ENCODE measurements at places on chromosomes 5 and 9. TPM values are rescaled to one million over a fixed set of nuclear protein-coding genes. Genes with fewer than 3 reads are reported as not detected.

DNA sequence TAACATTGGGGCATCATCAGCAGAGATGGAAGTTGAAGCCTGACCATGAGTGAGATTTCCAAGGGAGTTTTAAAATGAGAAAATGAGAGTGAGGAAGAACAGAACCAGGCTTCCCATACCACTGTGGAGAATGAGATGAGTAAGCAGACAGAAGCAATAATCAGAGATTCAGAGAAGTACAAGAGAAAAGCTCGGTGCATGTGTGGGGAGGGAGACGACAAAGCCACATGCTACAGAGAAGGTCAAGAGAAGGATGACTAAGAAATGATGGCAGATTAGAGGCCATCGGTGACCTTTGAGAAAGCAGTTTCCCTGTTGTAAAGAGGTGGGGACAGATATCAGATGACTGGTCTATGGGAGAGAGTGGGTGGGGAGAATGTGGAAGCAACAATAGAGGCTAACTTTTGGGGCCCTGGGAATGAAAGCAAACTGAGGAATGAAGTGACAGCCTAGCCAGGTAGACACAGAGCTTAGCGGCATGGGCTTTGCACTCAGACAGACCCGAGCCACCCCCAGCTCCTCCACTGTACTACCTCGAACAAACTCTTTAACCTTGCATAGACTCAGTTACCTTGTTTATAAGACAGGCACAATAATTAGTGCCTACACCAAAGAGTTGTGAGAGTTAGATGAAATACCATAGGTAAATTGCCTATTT is 207.7 kb downstream of the PIK3R1 start:
- H3K27me3 ChIP-seq: peaks cover 9% of the 10 kb centered on the region
- H3K36me3 ChIP-seq: no peaks in the 10 kb centered on the region
- DNase-seq: no peak
- H3K4me3 ChIP-seq: peak overlapping the region; percentile 9

- H3K4me1 ChIP-seq: no peaks in the 10 kb centered on the region
- no peak for DNase-seq
- no peak overlapping the region for H3K4me3 ChIP-seq
- no peak overlapping the region for H3K27ac ChIP-seq
- no peaks in the 10 kb centered on the region for H3K36me3 ChIP-seq
- H3K27me3 ChIP-seq: peaks cover 7% of the 10 kb centered on the region
Observed at GRCh38 chr9:74642376-74642775, 145.2 kb downstream of the RORB start.

GRCh38 chr5:116674881-116675625 is 100.4 kb upstream of the SEMA6A start:
- no peak overlapping the region for H3K27ac ChIP-seq
- no peaks in the 10 kb centered on the region for H3K4me1 ChIP-seq
- no peaks in the 10 kb centered on the region for H3K36me3 ChIP-seq
- no peak for DNase-seq
- no peak overlapping the region for H3K4me3 ChIP-seq
- H3K27me3 ChIP-seq: no peaks in the 10 kb centered on the region

GRCh38 chr5:120124961-120125360 is 339.1 kb upstream of the PRR16 start:
- H3K4me1 ChIP-seq: no peaks in the 10 kb centered on the region
- H3K27ac ChIP-seq: no peak overlapping the region
- H3K4me3 ChIP-seq: no peak overlapping the region
- no peaks in the 10 kb centered on the region for H3K27me3 ChIP-seq
- no peaks in the 10 kb centered on the region for H3K36me3 ChIP-seq

DNA sequence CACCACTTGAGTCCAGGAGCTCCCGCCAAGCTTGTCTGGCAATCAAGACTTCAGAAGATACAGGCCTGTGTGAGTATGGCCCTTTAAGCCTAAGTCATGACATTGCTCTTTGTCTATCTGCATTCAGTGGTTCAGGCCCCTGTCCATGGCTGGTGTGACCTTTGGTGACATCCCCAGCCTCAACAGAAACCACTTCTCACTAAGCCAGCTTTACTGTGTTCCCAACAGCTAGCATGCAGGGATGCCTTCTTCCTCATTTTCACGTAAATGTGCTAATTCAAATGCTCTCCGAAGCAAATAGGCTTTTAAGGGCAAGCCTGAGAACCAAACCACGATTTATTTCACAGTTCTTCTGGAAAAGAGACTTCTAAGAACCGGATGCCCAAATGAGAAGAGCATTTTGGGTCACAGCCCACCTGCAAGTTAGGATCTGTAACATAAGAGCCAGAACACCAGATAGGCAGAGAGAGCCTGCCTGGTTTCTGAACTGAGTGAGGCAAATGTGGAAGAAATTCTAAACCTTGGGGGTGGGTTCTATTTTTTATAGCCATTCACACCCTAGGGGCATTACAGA is 14.9 kb downstream of the CD180 start:
- peak overlapping the region; percentile 49 for H3K4me3 ChIP-seq
- H3K36me3 ChIP-seq: peaks cover 26% of the 10 kb centered on the region
- DNase-seq: peak; percentile 77
- peaks cover 50% of the 10 kb centered on the region for H3K4me1 ChIP-seq
- no peaks in the 10 kb centered on the region for H3K27me3 ChIP-seq

Gene HTR4
- not detected for total RNA-seq

Gene OR1J2
- not detected for total RNA-seq

Data from activated CD4-positive, alpha-beta T cell treated with anti-CD3 and anti-CD28 coated beads, Interleukin-2, amount 10 ng/mL, durations not matched to agents 24 days and 14 days (primary cell).